ENCODE measurements at places on chromosomes 13 and 19.

GRCh38 chr13:27952876-27953675, 16.0 kb downstream of the CDX2 start:
- DNase-seq = no peak

GRCh38 chr13:44760434-44760833, 184.3 kb upstream of the TSC22D1 start:
- no peak for DNase-seq

DNA sequence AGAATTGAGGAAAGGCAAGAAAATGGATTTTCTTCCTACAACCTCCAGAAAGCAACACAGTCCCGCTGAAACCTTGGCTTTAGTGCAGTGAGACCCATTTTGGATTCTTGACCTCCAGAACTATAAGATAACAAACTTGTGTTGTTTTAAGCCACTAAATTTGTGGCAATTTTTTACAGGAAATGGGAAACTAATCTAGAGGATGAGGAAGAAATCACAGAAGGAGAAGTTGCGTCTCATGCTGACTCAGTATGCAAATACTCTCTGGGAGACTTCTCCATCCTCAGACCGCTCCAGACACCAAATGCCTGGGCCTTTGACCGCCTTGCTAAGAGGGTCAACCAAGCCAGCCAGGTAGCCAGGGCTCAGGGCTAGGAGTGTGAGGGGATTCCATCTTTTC, 13.1 kb upstream of the CEACAM16 start:
- no peak for DNase-seq

DNA sequence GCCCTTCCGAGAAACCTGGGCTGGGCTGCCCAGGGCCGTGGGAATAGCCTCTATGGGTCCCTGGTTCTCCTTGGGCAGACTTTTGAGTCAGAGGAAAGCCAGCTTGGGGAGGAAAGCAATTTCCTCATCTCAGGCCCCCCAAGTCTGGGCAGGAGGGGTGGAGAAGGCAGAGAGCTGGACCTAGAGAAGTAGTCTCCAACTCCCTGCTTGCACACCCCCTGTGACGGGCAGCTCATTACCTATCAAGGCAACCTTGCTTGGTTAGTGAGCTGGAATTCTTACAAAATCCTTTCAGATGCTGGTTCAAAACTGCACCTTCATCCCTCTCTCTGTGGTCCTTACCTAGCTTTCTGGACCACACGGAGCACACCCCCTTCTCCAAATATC, 33.9 kb downstream of the ACTL9 start:
- no peak for DNase-seq
